ENCODE measurements at places on chromosomes 12 and 14. TPM values are rescaled to one million over a fixed set of nuclear protein-coding genes. Genes with fewer than 3 reads are reported as not detected.

CTSG gene
- not detected for total RNA-seq

DIABLO gene
- total RNA-seq = 88.7 TPM

DPPA3 gene
- total RNA-seq = not detected

GRIP1 gene
- 4.7 TPM for total RNA-seq

GNS gene
- total RNA-seq = 106 TPM

KITLG gene
- total RNA-seq = 5.9 TPM

RAB5B gene
- total RNA-seq = 87.6 TPM

MYO1H gene
- total RNA-seq = 1.2 TPM

VASH1 gene
- 0.33 TPM for total RNA-seq

KRT80 gene
- total RNA-seq = 0.22 TPM

C14orf180 gene
- not detected for total RNA-seq

CHMP4A gene
- total RNA-seq = 20.5 TPM

CCDC177 gene
- total RNA-seq = not detected

PMEL gene
- 7.1 TPM for total RNA-seq

ACSM4 gene
- not detected for total RNA-seq

AKAP6 gene
- total RNA-seq = 2.7 TPM

KSR2 gene
- total RNA-seq = under 0.01 TPM

RTN1 gene
- not detected for total RNA-seq

LRRIQ1 gene
- total RNA-seq = 0.43 TPM

EEA1 gene
- 9.2 TPM for total RNA-seq

All from placental epithelial cell (primary cell).